ENCODE measurements at places on chromosomes 13 and 19. TPM values are rescaled to one million over a fixed set of nuclear protein-coding genes. Genes with fewer than 3 reads are reported as not detected.

Gene HSH2D
- not detected for total RNA-seq

Gene IGFL1
- total RNA-seq: not detected

Gene MAB21L1
- total RNA-seq: 0.77 TPM

Gene COG6
- total RNA-seq: 24.4 TPM

Gene FARP1
- 50.9 TPM for total RNA-seq

Gene LIM2
- total RNA-seq: not detected

Gene ONECUT3
- total RNA-seq: not detected

Gene ZNF30
- total RNA-seq: 3.1 TPM

Gene CILP2
- 0.66 TPM for total RNA-seq

Gene CEACAM20
- not detected for total RNA-seq

Gene ZNF486
- 4.1 TPM for total RNA-seq

All from fibroblast of lung (primary cell).